Activated naive CD4-positive, alpha-beta T cell treated with anti-CD3 and anti-CD28 coated beads for 36 hours (primary cell): ENCODE measurements at places on chromosomes 13 and 19.

DNA sequence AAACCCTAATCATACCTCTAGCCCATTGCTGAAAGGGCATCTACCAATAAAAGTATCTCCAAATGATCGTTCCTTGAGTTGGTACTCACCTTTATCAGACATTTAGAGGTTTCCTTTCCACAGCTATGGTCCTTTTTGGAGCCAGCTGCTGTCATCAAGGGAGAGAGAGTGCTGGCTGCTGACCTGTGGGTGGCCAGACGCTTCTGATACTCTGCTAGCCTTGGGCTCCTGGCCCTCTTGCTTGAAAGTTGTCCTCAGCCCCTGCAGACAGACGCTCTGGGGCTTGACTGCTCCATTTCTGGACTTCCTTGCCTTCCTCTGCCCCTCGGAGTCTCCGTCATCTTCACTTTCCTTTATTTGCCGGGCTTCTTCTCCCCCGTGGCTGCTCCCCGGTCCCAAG, 499.1 kb downstream of the DIAPH3 start:
- no peak overlapping the region for H3K27ac ChIP-seq
- H3K36me3 ChIP-seq, result no peaks in the 10 kb centered on the region
- no peak for DNase-seq
- H3K27me3 ChIP-seq, result no peaks in the 10 kb centered on the region

GRCh38 chr13:67445436-67445835, 215.3 kb upstream of the PCDH9 start:
- no peaks in the 10 kb centered on the region for H3K27me3 ChIP-seq
- H3K27ac ChIP-seq, result no peak overlapping the region
- H3K4me3 ChIP-seq, result no peak overlapping the region
- no peaks in the 10 kb centered on the region for H3K36me3 ChIP-seq

GRCh38 chr19:29908963-29909944, 32.8 kb upstream of the URI1 start:
- no peak overlapping the region for H3K4me3 ChIP-seq
- no peaks in the 10 kb centered on the region for H3K4me1 ChIP-seq
- DNase-seq, result no peak
- no peaks in the 10 kb centered on the region for H3K27me3 ChIP-seq

GRCh38 chr13:79190932-79191331, 215.1 kb downstream of the RBM26 start:
- H3K36me3 ChIP-seq, result no peaks in the 10 kb centered on the region
- DNase-seq, result no peak
- no peak overlapping the region for H3K4me3 ChIP-seq
- peaks cover 43% of the 10 kb centered on the region for H3K4me1 ChIP-seq

DNA sequence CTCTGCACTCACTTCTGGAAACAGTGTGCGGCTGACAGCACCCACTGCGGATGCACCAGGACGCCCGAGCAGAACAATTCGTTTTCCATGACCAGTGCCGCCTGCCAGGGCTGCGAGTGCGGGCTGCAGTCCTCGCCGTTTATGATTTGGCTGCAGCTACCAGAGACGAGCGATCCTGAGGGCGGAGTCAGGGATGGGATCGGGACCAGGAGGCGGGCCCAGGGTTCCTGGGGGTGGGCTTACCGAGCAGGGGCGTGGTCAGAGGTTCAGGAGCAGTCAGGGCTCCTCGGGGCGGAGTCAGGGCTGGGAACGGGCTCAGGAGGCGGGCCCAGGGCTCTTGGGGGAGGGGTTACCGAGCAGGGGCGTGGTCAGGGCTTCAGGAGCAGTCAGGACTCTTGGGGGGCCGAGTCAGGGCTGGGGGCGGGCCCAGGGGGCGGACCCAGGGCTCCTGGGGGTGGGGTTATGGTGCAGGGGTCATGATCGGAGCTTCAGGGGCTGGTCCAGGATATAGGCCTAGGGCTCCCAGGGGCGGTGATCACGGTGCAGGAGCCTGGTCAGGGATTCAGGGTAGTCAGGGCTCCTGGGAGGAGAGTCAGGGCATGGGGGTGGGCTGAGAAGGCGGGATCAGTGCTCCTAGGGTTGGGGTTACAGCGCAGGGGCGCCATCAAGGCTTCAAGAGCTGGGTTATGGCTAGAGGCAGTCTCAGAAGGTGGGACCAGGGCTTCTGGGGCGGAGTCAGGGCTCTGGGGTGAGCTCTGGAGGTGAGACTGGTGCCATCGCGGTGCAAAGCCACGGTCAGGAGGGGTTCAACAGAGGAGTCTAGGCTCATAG, 1.7 kb downstream of the KLK4 start:
- no peak overlapping the region for H3K27ac ChIP-seq
- no peak overlapping the region for H3K4me3 ChIP-seq
- H3K27me3 ChIP-seq, result peaks cover 34% of the 10 kb centered on the region
- no peaks in the 10 kb centered on the region for H3K36me3 ChIP-seq

DNA sequence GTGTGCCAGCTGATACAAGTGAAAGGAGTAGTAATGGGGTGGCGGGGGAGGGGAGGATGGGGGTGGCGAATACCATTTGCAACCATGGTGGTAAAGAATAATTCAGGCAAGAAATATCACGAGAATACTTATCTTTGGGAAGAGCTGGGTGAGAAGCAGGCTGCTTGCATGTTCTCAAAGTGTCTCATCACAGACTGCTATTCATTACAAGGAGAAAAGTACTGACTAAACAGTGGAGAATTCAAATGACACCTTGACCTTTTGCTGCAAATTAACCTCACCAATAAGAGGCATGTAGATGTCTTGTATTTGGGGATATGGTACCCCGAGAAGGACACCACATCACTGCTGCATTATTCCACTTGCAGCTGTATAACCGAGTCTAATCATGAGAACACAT, 585.7 kb upstream of the GPC6 start:
- DNase-seq, result no peak
- no peak overlapping the region for H3K27ac ChIP-seq
- no peaks in the 10 kb centered on the region for H3K4me1 ChIP-seq
- H3K36me3 ChIP-seq, result no peaks in the 10 kb centered on the region
- H3K27me3 ChIP-seq, result no peaks in the 10 kb centered on the region

GRCh38 chr13:107901230-107901629, 314.1 kb downstream of the LIG4 start:
- H3K4me3 ChIP-seq, result no peak overlapping the region
- H3K27ac ChIP-seq, result no peak overlapping the region
- DNase-seq, result no peak

GRCh38 chr13:79645569-79645968, 164.6 kb downstream of the NDFIP2 start:
- H3K27ac ChIP-seq, result no peak overlapping the region
- DNase-seq, result no peak
- peaks cover 5% of the 10 kb centered on the region for H3K27me3 ChIP-seq
- H3K4me1 ChIP-seq, result no peaks in the 10 kb centered on the region

DNA sequence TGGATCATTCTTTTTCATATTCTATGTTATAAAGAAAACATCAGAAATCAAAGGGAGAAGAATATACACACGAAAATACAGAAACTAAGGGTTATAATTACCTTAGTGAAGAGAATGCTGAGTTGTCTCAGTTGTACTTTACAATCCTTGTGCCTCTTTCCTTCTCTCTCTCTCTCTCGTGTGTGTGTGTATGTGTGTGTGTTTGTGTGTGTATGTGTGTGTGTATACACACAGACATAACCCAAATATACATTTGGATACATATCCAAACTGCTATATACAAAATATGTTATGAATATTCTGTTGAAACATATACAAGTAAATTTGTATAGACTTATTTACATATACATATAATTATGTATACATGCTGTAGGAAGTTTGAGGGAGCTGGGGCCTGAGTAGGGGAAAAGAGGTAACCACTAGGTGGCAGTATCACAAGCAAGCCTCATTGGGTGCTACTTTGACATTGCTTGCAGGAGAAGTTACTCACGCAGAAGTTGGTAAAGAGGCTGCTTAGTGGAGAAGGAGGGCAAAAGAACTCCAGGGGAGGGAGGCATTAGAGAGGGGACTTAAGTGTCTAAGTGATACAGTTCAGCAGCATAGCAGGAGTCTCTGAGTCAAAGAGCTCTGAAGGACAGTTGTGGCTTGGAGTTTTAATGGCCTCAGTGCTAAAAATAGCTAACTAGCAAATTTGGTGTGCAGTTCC, 465.1 kb upstream of the PCDH20 start:
- H3K4me3 ChIP-seq, result no peak overlapping the region
- H3K36me3 ChIP-seq, result no peaks in the 10 kb centered on the region
- H3K27me3 ChIP-seq, result no peaks in the 10 kb centered on the region
- no peaks in the 10 kb centered on the region for H3K4me1 ChIP-seq
